Dermis microvascular lymphatic vessel endothelial cell (primary cell): ENCODE measurements at places on chromosomes 6 and 20. TPM values are rescaled to one million over a fixed set of nuclear protein-coding genes. Genes with fewer than 3 reads are reported as not detected.

DNA sequence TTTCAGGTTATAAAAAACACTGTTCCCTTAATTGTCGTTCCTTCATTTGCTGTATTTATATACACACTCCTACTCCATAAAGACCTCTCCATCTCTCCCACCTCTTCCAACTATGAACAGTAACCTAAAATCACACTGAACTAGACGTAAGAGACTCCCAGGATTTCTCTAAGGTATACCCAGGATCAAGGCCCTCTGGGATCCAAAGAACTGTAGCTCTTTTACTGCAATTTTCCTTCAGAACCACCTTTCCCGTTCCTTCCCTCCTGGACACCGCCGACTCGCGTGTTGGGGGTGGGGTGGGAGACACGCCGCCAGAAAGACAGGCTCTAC is 680 bp downstream of the LATS1 start:
- no peak for DNase-seq

DNA sequence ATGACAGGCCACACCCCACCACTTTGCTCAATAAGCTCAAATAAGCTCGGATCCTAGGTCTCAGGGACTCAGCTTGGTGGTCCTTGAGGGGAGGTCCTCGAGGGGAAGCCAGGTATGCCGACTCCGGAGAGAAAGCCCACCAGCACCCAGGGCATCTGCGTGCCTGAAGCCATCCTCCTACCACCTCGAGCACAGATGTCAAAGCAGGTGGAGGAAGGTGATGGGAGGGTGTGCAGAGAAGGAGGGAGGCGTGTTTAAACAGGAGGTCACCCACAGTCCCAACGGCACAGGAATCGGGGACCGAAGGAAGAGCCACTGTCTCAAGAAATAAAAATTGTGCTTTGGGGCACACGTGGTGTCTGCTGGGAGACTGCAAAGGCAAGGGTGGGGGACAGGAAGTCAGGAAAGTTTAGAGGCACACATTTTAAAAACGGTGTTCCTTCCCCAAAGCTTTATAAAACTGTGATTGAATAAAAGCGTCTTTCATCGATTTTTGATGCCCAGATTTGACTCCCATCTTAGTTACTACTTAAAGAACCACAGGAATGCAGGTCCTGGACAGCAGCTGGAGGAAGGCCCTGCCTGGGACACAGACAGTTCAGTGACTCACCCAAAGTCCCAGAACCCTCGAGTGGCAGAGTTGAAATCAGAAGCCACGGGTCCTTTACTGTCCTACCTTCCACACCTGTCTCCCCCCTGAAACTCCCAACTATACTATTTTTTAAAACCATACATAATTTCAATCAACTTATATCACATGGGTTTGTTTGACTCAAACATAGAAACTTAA is 221.0 kb upstream of the PDE10A start:
- no peak for DNase-seq

Gene PHACTR1
- total RNA-seq: 1.0 and 1.1 TPM in 2 replicates

Gene OR2H1
- under 0.01 TPM in 1 of 2 replicates, not detected in the other for total RNA-seq

DNA sequence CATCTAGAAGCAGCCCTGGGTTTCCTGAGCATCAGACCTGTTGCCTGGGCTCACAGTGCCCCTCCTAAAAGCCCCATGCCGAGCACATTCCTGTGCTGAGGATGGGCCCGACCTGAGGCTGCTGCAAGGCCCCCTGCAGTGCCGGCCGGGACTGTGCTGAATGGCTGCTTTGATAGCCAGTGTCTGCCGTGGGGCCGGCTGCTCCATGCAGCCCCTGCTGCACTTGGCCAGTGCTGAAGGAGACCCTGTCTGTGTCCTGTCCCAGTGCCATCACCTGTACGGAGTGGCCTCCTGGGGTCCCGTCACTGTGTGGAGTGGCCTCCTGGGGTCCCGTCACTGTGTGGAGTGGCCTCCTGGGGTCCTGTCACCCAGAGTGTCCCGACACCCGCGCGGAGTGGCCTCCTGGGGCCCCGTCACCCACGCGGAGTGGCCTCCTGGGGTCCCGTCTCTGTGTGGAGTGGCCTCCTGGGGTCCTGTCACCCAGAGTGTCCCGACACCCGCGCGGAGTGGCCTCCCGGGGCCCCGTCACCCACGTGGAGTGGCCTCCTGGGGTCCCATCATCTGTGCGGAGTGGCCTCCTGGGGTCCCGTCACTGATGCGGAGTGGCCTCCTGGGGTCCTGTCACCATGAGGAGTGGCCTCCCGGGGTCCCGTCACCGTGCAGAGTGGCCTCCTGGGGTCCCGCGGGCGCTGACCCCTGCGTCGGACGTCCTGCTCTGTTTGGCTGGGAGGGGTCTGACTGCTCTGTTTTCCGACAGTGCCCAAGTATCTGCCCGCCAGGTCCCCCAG is 7.0 kb downstream of the COL9A3 start:
- no peak for DNase-seq

Gene PRDM13
- not detected in 2 replicates for total RNA-seq

Gene GCLC
- total RNA-seq: 19.0 and 22.6 TPM in 2 replicates

GRCh38 chr20:41392295-41392694 is 25.7 kb upstream of the EMILIN3 start:
- no peak for DNase-seq

DNA sequence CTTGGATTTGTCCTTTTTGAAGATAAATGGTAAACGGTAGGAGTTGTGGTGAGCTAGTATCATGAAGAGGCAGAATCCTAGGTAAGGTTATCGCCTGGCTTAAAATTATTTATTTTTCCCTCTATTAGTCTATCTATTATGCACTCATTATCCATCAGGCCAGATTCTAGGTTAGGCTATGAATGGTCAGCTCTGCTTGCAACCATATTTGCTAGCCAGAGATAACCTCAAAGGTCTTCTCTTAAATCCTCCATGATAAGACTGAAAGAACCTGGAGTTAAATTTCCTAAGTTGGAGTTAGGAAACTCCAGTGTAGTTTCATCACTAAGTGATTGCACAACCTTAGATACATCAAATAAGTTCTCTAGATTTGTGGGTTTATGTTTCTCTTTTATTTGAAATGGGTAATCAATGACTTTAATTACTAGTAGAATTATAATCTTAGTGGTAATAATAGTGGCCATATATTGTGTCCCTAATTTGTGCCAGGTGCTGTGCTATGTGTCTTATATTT is 302.1 kb upstream of the RUNX2 start:
- DNase-seq: no peak

- no peak for DNase-seq
Measured at GRCh38 chr6:3377536-3378397, 79.1 kb downstream of the SLC22A23 start.

DNA sequence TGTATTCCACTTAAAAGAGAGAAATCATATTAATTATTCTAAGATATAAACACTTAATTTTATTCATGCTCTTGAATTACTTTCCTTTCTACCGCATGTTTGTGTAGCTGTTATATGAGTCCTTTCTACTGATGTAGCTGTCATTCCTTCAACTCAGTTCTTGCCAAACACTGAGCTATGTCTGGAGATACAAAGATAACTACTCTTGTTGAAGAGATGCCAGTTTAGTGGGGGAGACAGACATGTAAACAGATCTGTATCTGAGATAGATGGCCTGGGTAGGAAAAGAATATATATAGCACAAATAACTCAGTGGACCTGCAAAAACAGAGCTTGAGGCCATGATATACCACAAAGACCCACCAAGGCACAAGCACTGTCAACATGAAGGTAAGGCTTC is 157.3 kb downstream of the BTBD9 start:
- no peak for DNase-seq

DNA sequence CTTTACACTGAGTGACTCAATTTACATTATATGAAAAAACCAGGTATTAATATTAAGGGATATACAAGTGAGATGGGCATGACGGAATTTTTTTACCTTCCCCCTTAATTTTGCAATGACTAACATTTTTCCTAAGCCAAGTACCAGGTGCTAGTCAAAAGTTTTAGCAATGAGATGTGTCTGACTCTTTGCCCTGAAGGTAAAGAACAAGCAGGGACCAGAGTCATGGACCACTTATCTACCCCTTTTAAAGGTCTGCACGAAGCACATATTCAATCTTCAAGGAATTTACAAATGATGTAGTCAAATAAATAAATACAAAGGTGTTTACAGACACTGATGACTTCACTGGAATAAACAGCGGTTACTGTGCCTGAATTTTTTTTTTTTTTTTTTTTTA is 1.4 kb downstream of the GLO1 start:
- no peak for DNase-seq

- DNase-seq: no peak
Measured at GRCh38 chr6:118326712-118327111, 221.4 kb upstream of the PLN start.

GRCh38 chr6:122050242-122050755 is 349.2 kb upstream of the HSF2 start:
- DNase-seq: no peak

DNA sequence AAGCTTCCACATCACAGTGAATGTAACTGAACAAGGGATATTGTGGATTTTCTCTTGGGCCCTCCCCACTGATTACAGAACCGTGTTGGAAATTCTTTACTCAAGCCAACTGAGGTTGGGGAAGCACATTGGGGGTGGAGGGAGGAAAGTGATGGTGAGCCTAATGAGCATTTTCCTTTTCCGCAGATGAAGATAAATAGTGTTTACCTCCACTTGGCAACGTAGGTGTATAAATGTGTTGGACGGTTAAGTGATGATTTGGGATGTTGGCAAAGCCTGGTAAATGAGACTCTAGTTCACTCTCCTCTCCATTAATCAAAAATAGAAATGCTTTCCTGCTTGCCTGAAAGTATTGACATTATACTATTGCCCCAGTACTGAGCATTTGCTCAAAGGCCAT is 27.1 kb upstream of the NRN1 start:
- no peak for DNase-seq

Gene PAX1
- not detected in 2 replicates for total RNA-seq

DNA sequence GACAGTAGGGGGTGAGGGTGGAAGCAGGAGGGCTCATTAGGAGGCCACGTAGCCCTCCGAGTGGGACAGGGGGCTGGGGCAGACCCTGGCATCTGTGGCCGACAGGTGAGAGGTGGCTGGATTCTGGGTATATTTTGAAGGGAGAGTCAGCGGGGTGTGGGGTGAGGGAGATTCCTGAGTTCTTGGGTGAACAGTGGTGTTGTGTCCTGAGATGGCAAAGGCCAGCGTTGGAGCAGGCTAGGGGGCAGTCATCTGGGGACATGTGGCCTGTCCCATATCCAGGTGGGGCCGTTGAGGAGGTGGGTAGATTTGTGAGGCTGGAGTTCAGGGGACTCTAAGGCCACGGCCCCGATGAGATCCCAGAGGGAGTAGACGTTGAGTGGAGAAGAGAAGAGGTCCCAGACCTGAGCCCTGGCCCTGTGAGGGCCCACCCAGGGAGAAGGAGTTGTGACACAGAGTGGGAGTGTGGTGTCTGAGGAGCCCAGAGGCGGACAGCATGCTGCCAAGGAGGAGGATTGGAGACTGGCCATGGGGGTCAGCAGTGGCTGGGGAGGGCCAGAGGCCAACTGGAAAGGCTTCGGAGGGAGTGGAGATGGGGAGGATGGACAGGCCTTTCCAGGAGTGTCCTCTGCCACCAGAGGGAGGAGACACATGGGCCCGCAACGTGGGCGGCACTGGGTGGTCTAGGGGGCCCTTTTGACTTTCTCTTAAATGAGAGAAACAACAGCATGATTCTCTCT is 19.6 kb downstream of the PACSIN1 start:
- DNase-seq: no peak

Gene KCNQ5
- under 0.01 TPM in 1 of 2 replicates, not detected in the other for total RNA-seq

- no peak for DNase-seq
Measured at GRCh38 chr6:16694781-16695578, 66.3 kb downstream of the ATXN1 start.

DNA sequence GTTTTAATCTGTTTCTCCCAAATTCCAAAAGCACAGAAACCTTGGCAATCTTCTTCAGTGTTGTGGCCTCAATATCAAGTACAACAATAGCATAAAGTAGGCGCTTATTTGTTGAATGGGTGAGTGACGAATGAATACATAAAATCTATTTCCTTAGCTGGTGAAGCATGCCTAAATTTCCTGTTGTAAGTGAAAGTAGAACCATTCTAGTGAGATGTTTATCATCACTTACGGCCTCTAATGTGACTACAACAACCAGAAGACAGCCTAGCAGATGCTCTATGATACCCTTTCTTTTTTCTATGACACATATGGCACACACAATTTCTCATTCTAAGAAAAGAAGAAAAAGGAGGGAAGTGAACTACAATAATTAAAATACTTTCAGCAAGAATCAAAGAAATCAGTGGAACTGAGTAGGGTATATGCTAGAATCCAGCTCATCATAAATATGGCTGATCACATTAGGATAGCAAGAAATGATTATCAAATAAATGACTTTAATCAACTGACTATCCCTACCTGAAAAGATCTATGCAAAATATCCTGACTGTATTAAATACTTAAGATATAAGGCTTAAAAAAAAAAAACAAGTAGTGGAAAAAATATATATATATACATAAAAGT is 67.4 kb downstream of the BTBD9 start:
- peak; percentile 59 for DNase-seq

Gene HFE
- total RNA-seq: 2.4 and 3.0 TPM in 2 replicates
